Inflammatory macrophage treated with lipopolysaccharide for 4 hours (primary cell): ENCODE measurements at places on chromosomes 1 and 21.

- DNase-seq = no peak
Observed at GRCh38 chr1:1331068-1331965, at the start of gene TAS1R3. TAS1R3 (plus strand) TSS chr1:1331280; CDS start chr1:1331346, 66 bp downstream.

DNA sequence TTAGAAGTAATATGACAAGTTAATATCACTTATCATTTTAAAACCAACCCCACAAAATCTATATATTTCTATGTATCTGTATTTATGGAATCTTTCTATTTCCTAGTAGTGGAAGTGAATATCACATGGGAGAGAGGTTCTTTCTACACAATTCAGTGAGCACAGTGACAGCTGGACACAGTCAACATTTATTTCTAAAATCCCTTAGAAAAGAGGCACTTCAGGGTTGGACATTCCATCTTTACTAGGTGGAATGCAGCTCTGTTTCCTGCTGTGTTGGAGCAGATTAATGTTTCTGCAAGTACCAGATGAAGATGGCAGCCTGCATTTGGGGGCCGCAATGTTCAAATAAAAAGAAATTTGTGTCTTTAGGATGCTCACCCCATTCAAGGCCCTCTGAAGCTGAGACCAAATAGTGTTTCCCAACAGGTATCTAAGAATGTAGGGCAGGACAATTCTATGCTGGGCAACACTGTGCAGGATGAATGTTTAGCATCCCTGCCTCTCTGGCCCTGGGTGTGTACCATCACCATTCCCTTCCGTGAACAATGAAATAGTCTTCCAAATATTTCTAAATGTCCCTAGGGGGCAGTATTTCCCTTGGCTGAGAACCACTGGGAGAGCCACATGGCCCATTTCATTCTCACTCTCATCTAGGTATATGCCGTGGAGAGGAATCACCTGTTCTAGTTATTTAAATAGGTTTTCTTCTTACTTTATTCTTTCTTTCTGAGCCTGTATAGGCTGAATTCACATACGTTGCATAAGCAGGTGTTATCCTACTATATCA is 394.8 kb downstream of the PRDM2 start:
- DNase-seq = peak; percentile 1

GRCh38 chr1:60833173-60833572 is 249.2 kb upstream of the NFIA start:
- no peak for DNase-seq

GRCh38 chr1:76470166-76470565 is 395.6 kb downstream of the ST6GALNAC3 start:
- DNase-seq = no peak

DNA sequence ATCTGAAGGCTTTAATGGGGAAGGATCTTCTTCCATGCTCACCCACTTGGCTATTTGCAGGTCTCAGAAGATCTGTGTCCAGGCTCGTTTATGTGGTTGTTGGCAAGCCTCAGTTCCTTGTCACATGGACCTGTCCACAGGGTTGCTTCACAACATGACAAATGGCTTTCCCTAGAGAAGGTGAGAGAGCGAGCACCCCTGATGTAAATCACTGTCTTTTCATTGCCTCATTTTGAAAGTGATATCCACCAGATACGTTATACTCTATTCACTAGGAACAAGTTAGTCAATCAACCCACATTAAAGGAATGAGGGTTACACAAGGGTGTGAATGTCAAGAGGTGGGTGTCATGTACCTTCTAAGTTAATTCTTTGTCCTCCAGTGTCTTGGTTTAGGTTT is 433.3 kb downstream of the RPS6KC1 start:
- DNase-seq = no peak

DNA sequence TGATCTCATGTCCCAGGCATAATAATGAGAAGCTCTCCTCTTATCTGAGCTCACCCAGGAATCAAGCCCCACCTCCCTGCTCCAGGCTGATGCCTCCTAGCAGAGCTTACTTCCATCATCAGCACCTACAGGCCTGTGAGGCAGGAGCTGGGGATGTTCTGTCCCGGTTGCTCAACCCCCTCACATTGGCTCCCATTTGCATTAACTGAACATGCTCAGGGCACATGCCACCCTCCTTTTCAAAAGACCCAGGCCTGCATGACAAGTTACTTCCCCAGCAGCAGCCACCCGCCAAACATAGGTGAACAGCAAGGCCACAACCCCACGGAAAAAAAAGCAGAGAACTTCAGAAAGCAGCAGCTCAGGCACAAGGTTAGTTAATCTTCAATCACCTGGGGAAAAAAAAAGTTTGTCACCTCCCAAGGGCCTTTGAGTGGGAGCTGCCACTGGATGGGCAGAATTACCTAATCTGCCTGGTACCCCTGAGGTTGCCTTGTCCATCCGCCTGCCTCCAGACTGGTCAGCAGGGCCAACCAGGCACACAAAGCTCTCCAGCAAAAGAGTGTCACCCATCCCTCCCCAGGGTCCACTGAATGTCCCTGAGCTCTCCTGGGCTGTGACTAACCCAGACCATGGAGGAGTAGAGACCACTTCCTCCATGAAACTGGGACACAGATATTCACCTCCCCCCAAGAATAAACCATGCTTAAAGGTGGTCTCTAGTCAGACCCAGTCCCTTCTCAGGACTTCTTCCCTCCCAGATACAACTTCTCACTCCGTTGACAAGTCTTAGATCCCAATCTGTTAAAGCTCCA is 4.4 kb downstream of the KCNN3 start:
- no peak for DNase-seq

GRCh38 chr1:76179219-76179698 is 104.7 kb downstream of the ST6GALNAC3 start:
- DNase-seq = no peak

GRCh38 chr1:228163007-228163753 is 2.4 kb upstream of the IBA57 start:
- DNase-seq = peak; percentile 32

DNA sequence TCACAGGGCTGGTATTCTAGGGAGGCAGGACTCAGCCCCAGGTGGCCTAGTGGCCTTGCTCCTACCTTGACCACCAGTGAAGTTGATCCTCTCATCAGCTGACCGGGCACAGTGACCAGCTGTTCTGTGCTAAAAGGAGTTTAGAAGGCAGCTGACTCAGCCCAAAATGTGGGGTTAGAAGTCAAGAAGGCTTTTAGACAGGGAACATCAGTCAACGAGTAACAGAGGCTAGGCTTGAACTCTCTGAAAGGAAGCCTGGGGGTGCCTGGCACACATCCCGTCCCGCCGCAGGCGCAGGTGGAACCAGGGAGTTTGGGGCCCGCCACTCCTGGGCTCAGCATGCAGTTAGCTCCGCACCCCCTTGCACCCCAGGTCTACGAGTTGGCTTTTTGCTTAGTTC is 114.9 kb upstream of the SLC45A1 start:
- DNase-seq = no peak

DNA sequence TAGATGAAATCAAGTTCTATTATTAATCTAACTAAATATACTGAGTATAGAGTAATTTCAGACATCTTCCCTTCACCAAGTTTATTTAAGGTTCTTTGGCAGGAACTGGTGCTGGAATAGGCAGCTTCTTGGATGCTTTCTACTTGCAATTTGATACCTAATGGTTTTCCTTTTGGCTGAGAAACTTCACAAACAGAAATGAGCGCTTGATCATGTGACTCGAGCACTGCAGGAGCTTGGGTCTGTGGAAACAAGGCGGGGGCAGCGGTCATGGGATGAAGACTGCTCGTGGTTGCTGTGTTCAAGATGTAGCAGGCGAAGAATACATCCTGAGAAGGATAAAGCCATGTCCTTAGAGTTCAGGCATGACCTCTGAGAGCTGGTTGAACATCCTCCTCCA is 136.8 kb downstream of the PTPRC start:
- DNase-seq = peak; percentile 27
